ENCODE measurements at places on chromosomes 1 and 21.

GRCh38 chr1:228012555-228012954 is 5.8 kb downstream of the WNT3A start:
- DNase-seq, result peak; percentile 2

DNA sequence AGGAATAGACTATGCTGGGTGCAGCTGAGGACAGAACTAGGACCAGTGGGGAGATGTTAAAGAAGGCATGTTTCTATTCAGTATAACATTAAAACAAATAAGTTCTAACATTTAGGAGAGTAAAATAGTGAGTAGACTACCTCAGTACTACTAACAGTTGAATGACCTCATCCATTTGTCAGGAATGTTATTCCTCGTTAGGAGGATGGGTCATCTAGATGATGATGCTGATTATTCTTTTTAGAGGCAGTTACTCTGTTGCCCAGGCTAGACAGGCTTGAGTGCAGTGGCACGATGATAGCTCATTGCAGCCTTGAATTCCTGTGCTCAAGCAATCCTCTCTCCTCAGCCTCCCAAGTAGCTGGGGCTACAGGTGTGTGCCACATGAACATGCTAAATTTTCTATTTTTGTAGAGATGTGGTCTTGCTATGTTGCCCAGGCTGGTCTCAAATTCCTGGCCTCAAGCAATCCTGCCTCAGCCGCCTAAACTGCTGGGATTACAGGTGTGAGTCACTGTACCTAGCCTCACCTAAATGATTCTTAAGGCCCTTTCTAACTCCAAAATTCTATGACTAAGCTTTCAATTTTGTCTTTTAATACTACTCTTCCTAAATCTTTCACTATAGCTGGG is 9.3 kb downstream of the EEIG2 start:
- no peak for DNase-seq

DNA sequence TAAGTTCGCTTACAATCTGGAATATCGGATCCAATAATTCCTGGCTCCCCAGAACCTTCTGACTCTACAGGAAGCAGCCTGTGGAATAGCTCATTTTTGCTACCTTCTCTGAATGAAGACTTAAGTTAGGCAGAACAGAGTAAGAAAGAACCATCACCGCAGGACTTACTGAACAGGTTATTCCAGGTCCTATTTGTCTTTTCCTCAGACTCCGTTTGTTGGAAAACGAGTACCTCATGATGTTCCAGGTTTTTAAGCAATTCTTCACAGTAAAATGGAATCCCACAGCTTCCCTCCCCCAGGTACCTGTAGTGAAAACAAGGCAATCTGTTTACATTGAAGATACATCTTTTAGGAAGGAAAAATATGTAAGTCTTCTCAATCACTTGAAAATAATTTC is 59.8 kb downstream of the ADCY10 start:
- DNase-seq, result no peak

- no peak for DNase-seq
Observed at GRCh38 chr1:192969091-192969490, 90.1 kb downstream of the UCHL5 start.

DNA sequence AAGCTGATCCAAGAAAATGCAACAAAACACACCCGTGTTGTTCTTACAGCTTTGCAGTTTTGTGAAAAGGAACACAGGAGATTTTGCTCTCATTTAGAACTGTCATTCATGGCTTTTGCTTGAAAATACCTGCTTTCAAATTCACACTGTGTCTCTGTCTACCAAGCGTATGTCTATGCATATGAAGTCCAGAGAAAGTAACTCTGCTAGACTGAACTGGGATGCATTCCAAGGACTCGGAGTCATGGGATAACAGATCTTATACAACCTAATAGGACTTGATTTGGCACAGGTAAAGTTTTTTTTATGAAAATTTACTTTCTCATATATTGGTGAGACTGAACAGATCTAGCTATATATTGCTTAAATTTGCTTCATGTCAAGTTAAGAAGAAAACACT is 102.4 kb downstream of the PTGER3 start:
- no peak for DNase-seq

DNA sequence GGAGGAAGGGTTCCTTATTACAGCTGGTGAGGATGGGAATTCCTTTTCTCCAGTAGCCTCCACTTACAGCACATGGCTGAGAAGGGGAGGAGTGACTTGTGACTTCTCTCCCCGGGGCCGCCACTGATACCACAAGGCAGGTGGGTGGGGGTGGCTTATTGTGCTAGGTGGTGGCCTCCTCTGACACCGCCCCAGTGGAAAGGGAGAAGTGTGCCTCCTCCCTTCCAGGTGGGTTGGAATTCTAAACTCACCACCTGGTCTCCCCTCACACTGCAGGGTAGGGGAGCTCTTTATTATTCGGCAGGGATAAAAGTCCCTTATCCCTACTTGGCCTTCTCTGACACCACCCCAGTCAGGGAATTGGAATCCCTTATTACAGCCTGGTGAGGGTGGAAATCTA is 89.5 kb downstream of the CCDC30 start:
- no peak for DNase-seq

DNA sequence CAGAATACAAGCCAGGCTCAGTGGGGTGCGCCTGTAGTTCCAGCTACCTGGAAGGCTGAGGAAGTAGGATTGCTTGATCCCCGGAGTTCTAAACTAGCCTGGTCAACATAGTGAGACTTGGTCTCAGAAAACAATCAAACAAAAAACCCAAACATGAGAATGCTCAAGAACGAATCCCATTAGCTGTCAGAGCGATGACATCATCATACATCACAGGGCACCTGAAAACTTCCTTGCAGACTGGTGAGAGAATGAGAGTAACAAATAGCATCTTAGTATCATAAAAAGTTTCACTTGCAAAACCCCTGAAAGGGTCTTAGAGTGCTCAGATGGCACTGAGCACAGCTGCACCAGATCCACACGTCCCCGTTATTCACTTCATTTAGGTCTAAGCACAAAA is 21.1 kb upstream of the CDCA8 start:
- no peak for DNase-seq

GRCh38 chr21:36354918-36355680 is 30.1 kb upstream of the CHAF1B start:
- no peak for DNase-seq

- DNase-seq, result no peak
Observed at GRCh38 chr1:167668108-167668507, 38.1 kb downstream of the RCSD1 start.

DNA sequence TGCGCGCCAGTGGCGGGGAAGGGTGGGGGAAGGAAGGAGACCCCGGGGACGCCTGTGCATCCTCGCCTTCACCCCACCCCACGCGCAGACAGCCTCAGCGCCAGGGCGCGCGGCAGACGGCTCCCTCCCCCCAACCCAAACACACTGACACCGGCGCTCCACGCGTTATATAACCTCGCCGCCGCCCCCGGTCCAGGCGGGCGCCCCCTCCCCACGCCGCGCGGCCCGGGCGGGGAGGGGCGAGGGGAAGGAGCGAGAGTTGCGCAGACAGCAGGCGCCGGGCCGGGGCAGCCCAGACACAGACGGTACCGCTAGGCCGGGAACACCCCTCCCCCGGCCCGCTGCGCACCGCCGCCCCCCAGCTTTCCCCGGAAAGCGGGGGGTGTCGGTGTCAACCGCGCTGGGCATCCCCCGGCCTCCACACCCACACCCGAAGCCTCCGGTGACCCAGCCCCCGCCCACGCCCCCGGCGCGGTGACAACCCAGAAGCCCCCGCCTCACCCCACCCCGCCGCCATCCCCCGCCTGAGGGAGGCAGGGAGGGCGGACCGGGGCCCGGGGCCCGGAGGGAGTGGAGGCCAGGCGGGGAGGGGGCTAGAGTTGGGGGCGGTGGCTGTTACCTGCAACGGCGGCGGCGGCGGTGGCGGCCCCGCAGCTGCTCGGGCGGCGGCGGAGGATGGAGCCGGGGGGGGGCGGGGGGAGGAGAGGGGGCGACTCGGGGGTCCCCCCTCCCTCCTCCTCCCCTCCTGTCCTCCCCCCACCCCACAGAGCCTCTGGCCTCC is 432 bp downstream of the AKT3 start:
- peak; percentile 68 for DNase-seq

DNA sequence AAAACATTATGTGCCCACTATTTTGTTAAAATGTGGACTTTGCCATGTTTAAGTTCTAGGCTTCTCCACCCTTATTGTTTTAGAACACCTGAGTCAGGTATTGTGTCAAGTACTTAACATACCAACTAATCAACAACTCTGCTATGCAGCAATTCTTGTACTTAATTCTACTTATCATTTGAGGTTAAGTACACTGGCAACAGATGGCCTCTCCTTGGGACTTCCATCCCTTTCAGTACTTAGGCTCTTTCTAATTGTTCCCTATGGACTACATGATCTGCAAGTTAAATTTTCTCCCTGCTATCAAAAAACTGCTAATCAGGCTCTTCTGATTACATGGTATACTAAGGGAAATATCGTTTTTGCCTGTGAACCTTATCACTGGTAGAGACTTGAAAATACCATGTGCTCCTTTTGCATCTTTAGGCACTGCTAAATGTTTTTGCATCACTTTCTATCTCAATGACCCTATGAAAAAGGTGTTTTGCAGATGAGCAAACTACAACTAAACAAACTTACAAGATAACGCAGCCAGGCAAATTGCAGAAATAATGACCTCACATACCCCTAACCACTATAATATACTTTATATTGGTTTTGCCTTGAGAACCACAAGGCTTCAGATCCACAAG is 18.9 kb downstream of the SFPQ start:
- no peak for DNase-seq

DNA sequence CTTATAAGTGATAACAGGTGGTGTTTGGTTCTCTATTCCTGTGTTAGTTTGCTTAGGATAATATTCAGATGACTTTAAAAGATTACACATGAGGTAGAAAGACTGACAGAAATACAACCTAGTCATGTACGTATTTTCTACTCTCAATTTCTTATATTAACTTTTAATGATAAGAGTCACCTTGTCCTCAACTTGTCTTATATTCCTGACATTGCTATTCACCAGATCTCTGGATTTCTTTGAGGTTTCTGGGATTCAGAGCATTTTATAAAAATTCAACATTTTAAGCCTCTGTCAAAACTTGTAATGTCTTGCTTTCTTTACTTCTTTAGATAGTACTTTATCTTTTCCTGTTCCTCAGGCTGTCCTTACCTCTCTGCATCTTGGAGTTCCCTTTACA is 234.2 kb downstream of the TBX15 start:
- DNase-seq, result no peak

DNA sequence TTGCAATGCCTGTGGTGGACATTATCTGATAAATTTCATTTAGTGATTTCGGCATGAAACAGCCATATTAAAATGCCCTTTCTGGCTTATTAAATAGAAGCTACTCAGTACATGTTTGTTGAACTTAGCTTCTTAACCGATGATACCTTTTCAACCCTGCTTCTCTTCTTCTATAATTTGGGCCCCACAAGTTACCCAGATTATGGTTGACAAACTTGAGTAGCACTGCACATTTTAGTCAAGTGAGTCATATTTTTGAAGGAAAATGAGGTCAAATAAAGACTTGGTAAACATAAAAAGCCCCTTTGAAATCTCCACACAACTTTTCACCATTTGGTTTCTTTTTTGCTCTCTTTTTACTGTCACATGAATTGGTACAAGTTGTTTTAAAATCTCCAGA is 33.8 kb downstream of the GIPC2 start:
- no peak for DNase-seq

- no peak for DNase-seq
Observed at GRCh38 chr1:203286161-203286984, 18.9 kb upstream of the BTG2 start.

GRCh38 chr1:212583643-212584042 is 24.9 kb upstream of the ATF3 start:
- no peak for DNase-seq

DNA sequence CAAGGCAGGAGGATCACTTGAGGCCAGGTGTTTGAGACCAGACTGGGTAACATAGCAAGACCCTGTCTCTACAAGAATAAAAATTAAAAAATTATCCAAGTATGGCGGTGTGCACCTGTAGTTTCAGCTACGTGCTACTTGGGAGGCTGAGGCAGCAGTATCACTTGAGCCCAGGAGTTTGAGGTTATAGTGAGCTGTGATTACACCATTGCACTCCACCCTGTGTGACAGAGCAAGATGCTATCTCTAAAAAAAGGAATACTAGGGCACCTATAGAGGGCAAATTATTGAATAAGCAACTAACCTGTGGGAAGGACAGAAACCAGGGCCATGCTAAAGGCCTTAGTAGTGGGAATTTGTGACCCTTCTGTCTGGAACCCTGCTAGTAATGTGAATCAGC is 86.1 kb downstream of the TENT5C start:
- no peak for DNase-seq

GRCh38 chr1:41847733-41848132 is 71.0 kb downstream of the HIVEP3 start:
- no peak for DNase-seq

DNA sequence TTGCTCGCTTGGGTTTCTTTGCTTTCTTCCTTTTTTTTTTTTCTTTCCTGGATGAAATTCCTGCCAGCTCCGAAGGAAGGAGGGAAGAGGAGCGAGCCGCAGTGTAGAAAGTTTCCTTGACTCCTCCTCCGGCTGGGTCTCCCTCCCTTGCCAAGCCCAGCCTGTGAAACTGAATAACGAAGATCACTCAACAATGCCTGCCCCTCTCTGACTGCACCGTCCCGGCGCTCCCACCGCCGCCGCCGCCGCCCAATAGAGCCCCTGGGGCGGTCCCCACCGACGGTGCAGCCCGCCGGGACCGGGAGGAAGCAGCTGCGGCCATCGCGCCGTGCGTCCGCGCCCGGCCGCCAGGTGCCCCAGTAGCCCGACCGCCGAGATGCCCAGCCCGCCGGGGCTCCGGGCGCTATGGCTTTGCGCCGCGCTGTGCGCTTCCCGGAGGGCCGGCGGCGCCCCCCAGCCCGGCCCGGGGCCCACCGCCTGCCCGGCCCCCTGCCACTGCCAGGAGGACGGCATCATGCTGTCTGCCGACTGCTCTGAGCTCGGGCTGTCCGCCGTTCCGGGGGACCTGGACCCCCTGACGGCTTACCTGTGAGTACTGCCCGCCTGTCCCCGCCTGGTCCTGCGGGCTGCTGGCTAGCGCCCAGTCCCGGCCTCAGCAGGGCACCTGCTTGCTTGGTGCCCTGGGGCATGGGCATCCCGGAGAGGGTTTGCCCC is at the start of gene LGR6:
Gene LGR6 (plus strand): TSS at position 186 of the 714 bp plus-strand sequence. CDS start 191 bp downstream, at position 377.
- DNase-seq, result no peak

- peak; percentile 3 for DNase-seq
Observed at GRCh38 chr1:24888061-24888970, 41.8 kb downstream of the RUNX3 start.

All from activated CD4-positive, alpha-beta memory T cell treated with anti-CD3 and anti-CD28 coated beads for 36 hours (primary cell).